ENCODE measurements at places on chromosomes 4 and X.
A peak's percentile ranks its signal among the peaks of the same experiment; 100 is the strongest.

DNA sequence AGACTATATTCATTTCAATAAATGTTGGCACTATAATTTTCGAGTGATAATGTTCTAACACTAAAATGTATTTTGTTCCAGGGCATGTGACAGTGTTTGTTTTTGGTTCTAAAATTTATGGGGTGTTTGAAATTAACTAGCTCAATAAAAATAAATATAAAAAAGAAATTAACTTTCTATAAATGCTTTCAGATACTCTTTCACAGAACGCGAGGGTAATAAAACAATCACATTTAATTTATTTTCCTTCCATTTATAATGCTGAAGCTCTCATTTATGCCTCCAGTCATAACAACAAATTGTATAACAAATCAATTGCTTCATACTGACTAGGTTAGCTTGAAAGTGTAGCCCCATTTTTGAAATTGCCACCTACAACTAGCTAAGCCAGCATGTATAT, 122.4 kb upstream of the GPM6A start:
- DNase-seq: no peak

DNA sequence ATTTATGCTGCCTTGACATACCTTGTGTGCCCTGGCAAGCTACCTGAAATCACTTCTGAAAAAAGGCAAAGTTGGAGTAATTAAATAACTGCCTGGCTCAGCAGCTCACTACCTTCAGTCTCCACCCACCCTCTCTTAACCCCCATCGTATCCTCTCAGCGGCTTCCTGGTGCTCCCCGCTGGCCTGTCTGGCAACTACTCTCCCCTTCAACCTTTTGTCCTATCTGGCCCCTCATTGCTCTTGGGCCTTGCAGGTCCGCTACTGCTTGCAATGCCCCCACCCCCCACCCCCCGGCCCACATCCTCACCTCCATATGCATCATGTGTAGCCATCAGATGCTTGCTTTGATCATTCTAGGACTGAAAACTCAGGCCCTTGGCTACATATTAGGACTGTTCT, 34.5 kb downstream of the PRPS1 start:
- DNase-seq: no peak

GRCh38 chr4:37757761-37758160, 68.7 kb upstream of the PGM2 start:
- DNase-seq: no peak

- no peak for DNase-seq
Observed at GRCh38 chrX:78109458-78109857, 5.4 kb downstream of the PGK1 start.

DNA sequence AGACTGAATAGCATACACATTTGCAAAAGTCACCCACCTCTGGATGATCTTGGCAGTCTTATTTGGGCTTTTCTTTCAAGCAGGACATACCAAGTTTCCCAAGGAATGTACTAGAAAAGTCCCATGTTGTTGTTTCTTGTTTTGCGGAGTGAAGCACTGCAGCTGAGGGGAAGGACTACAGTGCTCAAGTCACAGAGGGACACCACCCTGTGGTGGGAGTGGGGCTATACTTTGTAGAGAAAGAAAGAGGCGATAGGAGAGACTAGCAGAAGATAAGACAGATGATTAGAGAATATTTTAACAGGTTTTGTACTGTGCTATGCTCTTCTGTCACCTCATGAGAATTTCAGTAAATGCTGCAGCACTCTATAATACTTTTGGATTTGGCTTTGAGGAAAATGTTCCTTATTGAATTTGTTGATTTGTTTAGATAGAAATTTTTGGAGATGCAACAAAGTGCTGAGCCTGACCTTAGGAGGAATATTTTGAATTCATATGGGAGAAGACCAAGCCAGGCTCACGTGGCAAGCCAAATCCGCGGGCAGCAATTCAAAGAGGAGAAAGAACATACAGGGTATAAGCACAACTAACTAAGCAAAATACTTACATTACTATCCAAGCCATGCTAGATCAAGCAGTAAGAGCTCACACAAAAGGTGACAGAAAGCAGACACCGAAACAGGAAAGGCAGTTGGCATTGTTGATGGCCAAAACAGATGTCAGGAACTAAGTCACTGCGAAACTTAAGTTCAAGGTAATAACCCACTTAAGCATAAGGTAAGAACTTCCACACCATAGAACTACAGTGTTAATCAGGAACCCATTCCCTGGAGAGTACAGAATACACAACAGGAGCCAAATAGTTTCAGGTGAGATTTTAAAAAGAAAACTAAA, 280.3 kb upstream of the INTU start:
- DNase-seq: no peak

DNA sequence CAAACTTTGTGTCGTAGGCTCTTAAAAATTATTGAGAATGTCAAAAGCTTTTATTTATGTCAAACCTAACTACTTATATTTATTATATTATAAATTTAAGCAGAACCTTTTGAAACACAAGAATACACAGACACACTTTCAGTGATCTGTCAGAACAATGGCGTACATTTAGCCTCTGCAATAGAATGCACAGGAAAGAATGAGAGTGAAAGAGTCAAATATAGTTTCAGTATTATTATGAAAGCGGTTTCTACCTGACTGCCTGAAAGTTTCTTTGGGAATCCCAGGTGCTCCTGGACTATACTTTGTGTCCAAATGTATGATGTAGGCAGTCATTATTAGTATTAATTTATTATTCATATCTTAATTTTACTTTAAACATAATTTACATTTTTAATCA, 872.0 kb upstream of the AGA start:
- DNase-seq: no peak

DNA sequence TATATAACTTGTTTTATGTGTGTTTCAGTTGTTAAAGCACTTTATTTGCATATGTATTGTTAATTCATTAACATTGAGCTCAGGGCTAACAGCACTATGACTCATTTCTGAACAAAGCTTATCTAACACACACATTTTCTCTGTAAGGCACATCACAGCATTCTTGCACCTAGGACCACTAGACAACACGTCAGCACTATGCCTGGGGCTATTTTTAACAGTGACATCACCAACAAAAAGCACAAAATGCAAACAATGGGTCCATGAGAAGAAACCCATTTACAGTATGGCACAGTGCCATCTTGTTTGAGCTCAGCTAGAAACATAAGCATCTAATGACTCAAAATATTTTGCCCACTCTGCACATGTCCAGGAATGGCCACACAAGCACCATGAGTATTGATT, 124.4 kb downstream of the RELL1 start:
- peak; percentile 5 for DNase-seq

- DNase-seq: no peak
Observed at GRCh38 chrX:55167124-55167803, 52.9 kb upstream of the PAGE5 start.

DNA sequence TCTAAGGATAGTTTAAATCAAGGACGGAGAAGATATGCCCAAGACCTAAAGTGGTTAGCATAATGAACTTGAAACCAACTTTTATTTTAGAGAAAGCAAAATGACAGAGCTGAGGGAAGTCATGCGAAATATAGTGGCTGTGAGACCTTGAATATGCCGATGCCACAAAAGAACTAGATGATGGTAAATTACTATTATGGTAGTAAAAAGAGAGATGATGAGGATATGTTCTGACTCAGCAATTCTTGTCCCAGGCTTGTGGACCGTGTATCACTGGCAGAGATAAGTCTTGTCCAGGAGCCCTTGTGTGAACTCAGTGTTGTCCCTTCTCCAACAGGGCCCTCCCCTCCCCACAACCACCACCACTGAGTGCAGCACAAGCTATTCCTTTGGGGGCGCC, 1605.6 kb upstream of the TENM3 start:
- DNase-seq: no peak

GRCh38 chrX:96556886-96557285, 127.8 kb upstream of the DIAPH2 start:
- no peak for DNase-seq

- peak; percentile 8 for DNase-seq
Observed at GRCh38 chr4:102430461-102430910, 70.7 kb upstream of the NFKB1 start.

DNA sequence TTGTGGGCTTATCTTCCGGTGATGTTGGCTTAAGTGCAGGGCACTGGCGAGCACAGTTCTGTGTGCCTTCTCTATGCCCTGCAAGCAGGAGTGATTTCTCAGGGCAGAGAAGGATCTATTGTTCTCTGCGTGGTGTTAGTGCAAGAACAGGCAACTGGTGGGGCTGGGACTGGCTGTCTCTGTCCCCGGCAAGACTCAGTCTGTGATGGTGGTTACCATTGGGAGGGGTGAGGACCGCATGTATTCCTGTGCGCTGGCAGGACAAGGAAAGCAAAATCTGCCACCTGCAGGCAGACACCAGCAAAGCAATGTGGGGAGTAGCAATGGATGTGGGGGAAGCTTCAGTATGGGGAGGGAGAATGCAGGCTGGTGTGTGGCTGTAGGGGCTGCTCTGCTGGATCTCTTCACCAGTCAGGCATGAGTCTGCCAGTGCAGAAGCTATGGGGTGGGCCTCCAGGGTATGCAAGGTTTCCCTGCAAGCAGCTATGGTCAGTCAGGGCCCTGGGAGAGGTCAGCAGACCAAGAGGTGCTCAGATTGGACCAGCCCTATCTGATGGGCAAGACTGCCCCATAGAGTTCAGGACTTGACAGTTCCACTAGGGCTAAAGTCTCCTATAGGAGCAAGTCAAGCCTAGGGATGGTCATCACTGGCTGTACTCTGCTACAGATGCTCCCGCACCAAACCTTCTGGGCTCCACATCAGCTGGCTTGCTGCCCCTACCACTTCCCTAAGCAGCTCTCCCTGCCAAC, 16.8 kb downstream of the PF4 start:
- no peak for DNase-seq

GRCh38 chrX:118252967-118253366, 92.9 kb upstream of the WDR44 start:
- no peak for DNase-seq

GRCh38 chr4:2937146-2937857, 25.9 kb downstream of the NOP14 start:
- DNase-seq: no peak

GRCh38 chrX:72057849-72058248, 73.9 kb downstream of the RTL5 start:
- no peak for DNase-seq

GRCh38 chr4:25095837-25096236, 64.4 kb downstream of the SEPSECS start:
- DNase-seq: no peak

- peak; percentile 15 for DNase-seq
Observed at GRCh38 chrX:19882066-19882775, 5.2 kb downstream of the SH3KBP1 start.

DNA sequence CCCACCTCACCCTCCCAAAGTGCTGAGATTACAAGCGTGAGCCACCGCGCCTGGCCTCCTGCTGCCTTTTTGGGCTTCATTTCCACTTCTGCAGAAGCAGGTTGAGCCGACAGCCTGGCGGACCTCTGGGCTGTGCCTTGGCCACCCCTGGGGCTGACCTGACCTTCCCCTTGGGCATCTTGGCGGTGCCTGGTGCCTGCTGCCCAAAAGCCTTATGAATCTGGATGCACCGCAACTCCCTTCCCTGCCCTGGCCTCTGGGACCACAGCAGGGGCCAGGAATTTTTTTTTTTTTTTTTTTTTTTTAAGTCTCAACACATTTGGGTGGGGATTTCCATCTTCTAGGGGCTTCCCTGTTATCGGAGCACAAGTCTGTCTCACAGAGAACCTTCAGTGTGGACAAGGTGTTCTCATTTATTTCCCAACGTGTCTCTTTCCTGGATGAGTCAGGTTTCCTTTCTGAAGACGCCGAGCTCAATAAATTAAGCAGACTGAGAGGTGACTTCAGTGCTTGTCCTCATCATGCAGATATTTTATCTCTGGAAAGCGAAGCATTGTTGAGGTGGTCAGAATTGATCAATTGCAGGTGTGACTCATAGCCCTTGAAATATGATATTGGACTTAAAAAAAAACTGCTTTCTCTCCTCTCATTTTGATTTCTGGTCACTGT, 79.7 kb downstream of the SHROOM2 start:
- DNase-seq: no peak

DNA sequence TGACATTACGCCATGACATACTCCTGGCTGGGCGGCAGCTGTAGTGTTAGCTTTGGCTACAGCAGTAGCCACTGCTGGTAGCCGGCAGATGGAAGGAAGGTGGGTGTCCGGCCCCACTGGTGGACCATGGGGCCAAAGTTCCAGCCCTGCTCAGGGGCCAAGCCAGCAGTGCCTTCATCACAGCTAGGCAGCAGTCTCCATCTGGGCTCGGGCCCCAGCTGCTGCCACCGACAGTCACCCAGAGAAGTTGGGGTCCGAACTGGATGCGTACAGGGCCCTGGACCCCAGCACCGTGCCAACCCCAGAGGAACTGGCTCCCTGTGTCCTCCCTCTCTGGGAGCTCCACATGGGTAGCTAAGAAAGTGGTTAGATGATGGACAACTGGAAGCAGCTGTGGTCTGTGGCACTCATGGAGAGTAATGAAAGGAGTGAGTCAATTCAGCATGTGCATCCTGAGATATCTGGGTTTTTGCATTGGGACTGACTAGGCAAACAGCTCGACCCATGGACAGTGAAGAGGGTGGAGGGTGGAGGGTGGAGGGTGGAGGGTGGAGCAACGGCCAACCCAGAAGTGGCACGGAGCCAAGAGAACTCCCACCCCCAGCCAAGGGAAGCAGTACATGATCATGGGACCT, 366.6 kb upstream of the GRIA3 start:
- no peak for DNase-seq

DNA sequence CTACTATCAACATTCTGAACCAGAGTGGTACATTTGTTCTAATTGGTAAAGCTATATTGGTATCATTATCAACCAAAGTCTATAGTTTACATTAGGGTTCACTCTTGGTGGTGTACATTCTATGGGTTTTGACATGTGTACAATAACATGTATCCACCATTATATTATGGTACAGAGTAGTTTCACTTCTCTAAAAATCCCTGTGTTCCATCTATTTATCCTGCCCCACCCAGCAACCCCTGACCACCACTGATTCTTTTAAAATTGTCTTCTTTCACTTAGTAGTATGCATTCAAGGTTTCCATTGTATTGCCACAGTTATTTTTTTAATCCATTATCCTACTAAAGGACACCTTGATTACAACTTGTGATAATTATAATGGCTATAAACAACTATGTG, 15.3 kb upstream of the TMPRSS11D start:
- DNase-seq: no peak

- no peak for DNase-seq
Observed at GRCh38 chr4:78018271-78019049, 38.7 kb upstream of the FRAS1 start.

DNA sequence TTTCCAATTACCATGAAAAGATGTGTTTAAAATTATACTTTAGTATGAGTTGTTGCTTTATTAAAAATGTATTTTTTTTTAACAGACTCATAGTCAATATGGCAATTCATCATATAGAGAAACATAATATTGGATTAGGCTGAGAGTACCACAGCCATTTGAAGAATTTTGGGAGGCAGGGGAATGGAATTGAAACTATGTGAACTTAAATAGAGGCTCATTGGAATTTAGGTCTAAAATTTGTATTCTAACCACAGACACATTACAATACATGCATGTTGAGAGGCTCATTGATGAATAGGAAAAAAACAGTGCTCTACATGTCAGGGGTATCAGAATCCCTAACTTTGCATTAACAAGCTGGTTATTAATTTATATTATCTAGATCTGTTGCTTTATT, 269.6 kb downstream of the DKK2 start:
- DNase-seq: peak; percentile 89
